ENCODE measurements at places on chromosomes 11 and 22. TPM values are rescaled to one million over a fixed set of nuclear protein-coding genes. Genes with fewer than 3 reads are reported as not detected.

DNA sequence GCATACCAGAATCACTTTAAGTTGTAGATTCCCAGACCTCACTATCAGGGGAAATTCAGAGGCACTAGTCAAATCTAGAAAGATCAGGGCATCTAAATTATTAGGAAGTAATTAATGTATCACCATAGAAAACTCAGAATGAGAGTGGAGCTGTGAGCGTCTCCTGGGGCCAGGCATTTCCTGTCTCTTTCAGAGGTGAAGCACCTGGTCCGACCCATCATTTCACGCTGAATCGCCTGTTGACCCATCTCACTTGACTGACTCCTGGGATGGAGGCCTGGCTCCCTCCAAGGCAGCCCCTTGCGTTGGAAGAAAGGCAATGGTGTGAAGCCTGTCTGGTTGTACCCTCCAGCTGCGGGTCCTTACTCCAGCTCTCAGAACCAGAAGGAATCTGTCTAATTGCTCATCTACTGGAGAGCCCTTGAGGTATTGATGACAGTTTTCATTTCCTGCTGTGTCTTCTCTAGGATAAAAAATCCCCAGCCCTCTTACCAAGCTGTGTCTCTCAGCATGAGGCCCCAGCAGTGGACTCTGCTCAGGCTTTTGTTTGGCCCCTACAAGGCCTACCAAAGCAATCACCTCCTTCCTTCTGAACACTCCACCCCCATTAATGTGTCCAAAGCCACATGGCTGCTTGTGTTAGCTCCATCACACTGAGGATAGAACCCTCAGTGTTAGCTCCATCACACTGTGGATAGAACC lies 93.2 kb upstream of the SYT13 start:
- no peak for DNase-seq

Gene SERHL2
- total RNA-seq = 0.55 TPM

GRCh38 chr22:32318361-32318760 lies 39.3 kb upstream of the RFPL3 start:
- DNase-seq = no peak

Gene SLC22A8
- not detected for total RNA-seq

GRCh38 chr11:115389790-115390189 lies 114.4 kb downstream of the CADM1 start:
- DNase-seq = no peak

Gene BRSK2
- total RNA-seq = 0.53 TPM

GRCh38 chr11:59106363-59107336 lies at the start of gene FAM111B:
FAM111B (plus strand) TSS chr11:59107237; CDS start chr11:59109626, 2,389 bp downstream.
- peak; percentile 25 for DNase-seq

- no peak for DNase-seq
These were observed 258.3 kb downstream of the LRRC4C start for GRCh38 chr11:41201156-41201555.

GRCh38 chr11:26557666-26558065 lies 14.4 kb downstream of the MUC15 start:
- DNase-seq = no peak

Gene TP53I11
- total RNA-seq = 8.1 TPM

DNA sequence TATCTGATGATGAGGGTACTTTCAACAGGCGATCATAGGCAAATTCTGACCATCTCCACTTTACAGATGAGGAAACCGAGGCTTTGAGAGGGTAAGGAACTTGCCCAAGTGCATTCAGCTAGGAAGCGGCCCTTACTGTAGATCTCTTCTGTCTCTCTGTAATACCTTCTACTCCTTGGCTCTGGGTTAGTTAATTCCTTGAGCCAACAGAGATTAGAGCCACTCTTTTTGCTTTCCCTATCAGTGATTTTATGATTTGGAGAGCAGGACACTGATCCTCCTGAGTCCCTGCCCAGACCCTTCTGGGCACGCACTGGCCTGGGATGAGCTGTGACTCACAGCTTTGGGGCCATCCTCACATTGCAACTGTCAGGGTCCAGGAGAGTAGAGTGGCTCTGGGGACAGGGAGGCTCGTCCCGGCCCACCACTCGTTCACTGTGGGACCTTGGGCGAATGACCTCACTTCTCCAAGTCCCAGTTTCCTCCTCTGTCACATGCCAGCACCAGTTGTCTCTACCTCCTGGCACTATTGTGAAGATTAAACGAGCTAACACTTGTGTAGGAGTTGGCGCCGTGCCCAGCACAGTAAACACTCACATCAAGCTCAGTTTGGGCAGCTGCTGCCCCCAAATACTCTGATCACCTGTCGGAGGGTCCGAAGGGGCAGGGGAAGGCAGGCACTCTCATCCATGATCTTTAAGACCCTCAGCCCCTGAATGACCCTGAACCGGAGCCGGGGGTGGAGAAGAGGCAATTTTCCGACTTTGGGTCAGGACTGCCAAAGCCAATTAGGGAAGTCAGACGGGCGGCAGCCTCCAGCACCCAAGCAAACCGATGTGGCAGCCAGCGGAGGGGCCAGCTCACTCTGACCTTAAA lies 235.0 kb downstream of the MIAT start:
- DNase-seq = no peak

DNA sequence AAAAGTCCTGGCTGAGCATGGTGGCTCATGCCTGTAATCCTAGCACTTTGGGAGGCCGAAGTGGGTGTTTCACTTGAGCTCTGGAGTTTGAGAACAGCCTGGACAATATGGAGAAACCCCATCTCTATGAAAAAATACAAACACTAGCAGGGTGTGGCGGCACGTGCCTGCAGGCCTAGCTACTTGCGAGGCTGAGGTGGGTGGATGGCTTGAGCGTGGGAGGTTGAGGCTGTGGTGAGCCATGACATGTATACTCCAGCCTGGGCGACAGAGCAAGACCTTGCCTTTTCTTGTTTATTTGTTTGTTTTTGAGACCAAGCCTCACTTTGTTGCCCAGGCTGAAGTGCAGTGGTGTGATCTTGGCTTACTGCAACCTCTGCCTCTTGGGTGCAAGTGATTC lies 8.1 kb upstream of the CRY2 start:
- DNase-seq = no peak

DNA sequence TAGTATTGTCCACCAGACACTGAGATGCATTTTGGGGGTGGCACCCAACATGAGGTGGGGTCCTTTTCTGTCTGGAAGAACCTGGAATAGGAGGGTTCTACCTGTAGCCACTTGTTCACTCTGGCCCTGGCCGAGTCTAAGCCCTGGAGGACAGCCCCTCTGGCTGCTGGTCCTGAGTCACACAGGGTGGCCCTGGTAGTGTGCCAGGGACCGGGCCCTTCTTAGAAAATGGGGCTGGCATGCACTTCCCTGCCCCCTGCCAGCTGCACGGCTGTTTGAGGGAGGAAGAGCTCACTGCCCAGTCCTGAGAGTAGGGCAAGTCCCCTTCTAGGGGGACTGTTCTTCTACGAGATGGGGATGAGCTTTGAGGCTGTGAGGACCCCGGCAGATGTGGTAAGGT lies 2.2 kb downstream of the PLCB3 start:
- no peak for DNase-seq

GRCh38 chr11:74842967-74843366 lies 94.3 kb downstream of the RNF169 start:
- DNase-seq = no peak

Gene RAG1
- 0.13 TPM for total RNA-seq

- no peak for DNase-seq
These were observed 8.5 kb downstream of the SH3BP1 start for GRCh38 chr22:37647928-37648327.

Gene TENM4
- 0.10 TPM for total RNA-seq

GRCh38 chr11:133945087-133945974 lies 11.4 kb downstream of the IGSF9B start:
- peak; percentile 82 for DNase-seq

DNA sequence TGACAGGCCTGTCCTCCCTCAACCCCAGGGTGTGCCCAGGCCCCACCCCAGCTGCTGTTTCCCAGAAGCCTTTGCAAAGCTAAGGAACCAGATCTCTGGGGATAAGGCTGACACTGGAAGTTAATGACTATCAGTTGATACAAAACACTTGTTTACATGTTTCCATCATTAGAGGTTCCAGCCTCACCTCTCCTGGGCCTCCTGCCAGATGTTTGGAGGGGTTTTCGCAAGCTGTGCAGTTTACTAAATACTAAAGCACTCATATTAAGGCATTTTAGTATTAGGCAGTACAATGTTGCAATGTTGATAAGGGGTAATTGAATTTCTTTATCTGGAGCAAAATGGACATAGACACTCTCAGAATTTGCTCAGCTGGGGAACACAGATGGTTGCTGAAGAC lies 218.7 kb downstream of the INSC start:
- DNase-seq = no peak
